ENCODE measurements at places on chromosomes 6 and 20.

GRCh38 chr6:16058201-16058928 is 70.5 kb upstream of the MYLIP start:
- DNase-seq = no peak

- DNase-seq = no peak
Observed at GRCh38 chr6:130927305-130927704, 100.1 kb downstream of the SMLR1 start.

DNA sequence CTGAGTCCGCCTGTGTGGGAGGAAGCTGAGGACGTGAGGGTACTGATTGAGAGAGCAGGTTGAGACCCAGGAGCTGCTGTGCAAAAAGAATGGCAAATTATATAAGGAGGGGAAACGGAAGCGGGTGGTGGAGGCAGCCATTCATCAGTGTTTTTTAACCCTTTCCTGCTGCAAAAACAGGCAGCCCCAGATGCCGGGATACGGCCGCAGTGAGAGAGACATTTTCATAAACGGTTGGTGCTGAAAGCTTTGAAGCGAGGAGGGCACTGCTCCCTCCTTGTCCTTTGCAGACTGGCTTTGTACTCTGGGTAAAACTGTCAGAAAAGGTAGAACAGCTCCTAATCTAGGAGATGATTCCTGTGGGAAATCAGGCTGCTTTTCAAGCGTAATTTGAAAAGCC is 56.4 kb downstream of the TTI1 start:
- DNase-seq = no peak

GRCh38 chr6:97717086-97717485 is 434.1 kb upstream of the MMS22L start:
- DNase-seq = no peak

GRCh38 chr20:49989234-49990065 is 6.7 kb downstream of the SNAI1 start:
- no peak for DNase-seq

GRCh38 chr6:133626096-133626666 is 262.7 kb upstream of the TCF21 start:
- DNase-seq = no peak

DNA sequence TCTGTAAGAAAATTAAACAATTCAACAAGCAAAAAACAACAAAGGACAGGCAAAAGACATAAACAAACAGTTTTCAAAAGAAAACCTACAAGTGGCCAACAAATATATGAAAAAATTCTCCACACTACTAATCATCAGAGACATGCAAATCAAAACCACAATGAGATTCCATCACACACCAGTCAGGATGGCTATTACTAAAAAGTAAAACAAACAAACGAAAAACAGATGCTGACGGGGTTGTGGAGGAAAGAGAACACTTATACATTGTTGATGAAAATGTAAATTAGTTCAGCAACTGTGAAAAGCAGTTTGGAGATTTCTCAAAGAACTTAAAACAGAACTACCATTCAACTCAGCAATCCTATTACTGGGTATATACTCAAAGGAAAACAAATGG is 537.6 kb downstream of the HDGFL1 start:
- DNase-seq = no peak

- DNase-seq = no peak
Observed at GRCh38 chr6:143749891-143750290, 72.1 kb downstream of the PHACTR2 start.

DNA sequence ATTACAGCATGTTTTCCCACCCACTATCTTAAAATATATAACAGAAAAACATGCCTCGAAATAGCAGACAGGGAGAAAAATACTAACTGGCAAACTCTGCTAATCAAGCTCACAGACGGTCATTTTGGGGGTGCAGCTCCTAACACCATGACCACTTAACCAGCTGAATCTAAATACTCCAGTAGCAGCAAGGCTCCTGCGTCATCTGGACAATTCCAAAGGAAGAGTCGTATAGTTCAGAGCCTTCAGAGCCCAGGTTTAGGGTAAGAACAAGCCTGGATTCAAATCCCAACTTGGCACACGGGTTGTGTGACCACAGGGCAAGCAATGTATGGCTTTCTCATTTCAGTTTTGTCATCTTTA is 81.3 kb upstream of the COL21A1 start:
- no peak for DNase-seq

DNA sequence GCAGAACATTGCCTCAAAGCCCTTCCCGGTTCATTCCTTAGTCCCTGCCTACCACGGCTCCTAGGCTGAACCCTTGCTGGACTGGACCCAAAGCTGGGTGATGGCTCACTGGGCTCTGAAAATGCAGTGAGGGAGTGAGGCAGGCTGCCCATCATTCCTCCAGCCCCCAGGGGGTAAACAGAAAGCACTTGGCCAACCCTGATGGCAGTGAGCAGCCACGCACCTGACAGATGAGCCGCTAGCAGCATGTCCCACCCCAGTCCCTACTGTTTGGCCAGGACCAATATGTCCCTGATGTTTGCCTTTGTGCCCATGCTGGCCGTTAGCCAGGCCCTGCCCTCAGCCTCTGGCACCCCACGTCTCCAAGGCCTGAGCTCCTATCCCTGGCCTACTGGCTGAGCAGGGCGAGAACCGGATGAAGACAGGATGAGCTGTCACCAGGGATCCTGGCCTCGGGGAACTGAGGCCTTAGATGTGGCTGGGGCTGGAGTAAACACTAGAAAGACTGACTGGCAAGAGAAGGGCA is 19.4 kb upstream of the BAK1 start:
- DNase-seq = no peak

GRCh38 chr6:68779366-68779765 is 144.3 kb downstream of the ADGRB3 start:
- no peak for DNase-seq

DNA sequence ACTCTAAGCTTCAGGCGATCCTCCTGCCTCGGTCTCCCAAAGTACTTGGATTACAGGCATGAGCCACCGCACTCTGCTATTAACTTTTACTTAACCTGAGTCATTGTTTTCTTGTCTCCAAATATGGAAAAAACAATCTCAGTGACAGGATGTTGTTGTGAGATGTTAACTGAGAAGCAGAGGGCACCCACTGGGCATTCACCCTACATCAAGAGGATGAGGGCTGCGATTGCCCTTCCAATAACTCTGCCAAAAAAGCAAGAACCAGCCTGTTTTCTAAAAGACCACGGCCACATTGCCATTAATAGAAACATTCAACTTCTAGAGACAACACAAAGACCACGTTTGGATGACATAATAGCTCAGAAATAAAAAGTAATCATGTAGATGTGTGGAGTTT is 107.6 kb upstream of the SGK1 start:
- no peak for DNase-seq

DNA sequence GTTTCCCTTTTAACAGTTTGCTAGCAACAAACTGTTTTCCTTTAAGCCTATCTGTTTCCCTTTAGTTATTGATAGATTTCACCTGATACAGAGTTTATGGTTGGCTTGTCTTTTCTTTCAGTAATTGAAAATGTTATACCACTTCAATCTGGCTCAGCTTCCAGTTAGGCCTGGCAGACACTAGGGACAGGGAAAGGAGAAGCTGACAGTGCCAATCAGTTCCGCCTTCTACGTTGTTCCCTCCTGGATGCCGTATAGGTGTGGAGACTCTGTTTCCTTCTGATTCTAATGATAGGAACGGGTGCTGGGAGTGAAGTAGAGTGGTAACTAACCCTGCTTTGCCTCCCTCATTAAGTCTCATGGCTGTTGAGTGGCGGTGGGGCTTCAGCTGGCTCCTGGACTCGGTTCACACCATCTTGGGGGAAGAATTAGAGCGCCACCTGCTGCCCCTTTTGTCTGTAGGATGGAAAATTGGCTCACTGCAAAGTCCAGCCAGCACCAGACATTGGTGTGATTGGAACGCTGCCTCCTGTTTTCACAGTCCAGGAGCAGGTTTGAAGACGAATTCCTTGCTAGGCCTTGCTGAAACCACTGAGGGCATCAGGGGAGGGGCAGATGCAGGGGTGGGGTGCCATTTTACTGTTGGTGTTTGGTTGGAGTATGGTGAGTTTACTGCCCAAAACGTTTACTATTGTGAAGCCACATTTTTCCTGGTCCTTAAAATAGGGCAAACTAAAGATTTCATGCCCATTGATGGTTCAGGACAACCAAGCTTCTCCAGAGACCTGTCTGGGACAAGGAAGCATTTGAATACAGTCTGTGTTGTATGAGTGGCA is 1729.5 kb downstream of the GRIK2 start:
- no peak for DNase-seq

DNA sequence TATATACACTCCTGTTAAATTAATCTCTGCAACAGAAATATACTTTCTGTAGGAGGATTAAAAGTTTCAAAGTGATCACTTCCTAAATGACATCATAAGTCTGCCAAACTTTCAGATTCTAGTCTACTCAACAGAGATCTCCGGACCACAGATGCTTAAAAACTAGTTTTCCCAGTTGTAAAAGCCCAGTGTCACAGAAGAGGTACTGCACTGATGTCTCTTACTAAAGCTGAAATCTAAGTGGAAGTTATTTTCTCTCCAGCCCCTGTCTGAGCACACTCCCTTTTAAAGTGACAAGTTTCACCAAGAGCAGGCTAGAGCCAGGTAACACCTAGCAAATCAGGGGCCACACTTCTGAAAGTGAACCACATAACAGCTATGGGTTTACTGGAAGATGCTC is 71.6 kb upstream of the DST start:
- DNase-seq = no peak

GRCh38 chr6:163324688-163325389 is 89.7 kb upstream of the QKI start:
- no peak for DNase-seq

DNA sequence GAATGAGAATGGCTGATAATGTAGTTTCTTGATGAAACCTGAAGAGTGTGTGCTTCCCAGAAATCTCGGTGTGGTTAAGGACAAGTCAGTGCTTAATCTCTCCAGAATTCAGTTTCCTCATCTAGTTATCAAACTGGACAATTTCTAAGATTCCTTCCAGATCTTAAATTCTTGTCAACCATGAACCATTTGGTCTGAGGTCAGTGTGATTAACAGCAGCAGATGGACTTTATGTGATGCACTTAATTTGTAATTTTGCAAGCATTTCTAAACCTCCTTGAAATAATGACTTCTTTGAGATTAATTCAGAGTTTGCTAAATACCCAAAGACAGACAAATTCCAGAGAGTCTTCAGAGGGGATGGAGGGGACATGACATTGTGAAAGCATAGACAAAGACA is 160.3 kb downstream of the KIF16B start:
- DNase-seq = no peak

- DNase-seq = no peak
Observed at GRCh38 chr6:130848945-130849344, 21.7 kb downstream of the SMLR1 start.

DNA sequence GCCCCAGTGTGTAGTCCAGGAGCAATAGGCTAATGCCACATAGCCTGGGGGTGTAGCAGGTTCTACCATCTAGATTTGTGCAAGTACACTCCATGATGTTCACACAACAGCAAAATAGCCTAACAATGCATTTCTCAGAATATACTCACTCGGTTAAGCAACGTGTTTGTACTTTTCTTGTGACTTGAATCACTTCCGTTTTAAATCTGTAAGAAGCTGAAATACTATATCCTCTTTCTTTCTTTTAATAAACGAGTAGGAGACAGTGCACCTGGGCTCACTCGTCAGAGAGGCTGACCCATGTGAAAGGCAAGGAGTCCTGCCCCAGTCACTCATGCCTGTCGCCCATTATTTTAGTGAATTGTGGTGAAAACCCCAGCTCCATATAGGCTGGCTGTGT is 201.6 kb downstream of the FOXA2 start:
- no peak for DNase-seq

GRCh38 chr20:38290829-38291814 is 12.8 kb upstream of the BPI start:
- no peak for DNase-seq

- no peak for DNase-seq
Observed at GRCh38 chr20:51563486-51564332, 21.2 kb upstream of the NFATC2 start.

DNA sequence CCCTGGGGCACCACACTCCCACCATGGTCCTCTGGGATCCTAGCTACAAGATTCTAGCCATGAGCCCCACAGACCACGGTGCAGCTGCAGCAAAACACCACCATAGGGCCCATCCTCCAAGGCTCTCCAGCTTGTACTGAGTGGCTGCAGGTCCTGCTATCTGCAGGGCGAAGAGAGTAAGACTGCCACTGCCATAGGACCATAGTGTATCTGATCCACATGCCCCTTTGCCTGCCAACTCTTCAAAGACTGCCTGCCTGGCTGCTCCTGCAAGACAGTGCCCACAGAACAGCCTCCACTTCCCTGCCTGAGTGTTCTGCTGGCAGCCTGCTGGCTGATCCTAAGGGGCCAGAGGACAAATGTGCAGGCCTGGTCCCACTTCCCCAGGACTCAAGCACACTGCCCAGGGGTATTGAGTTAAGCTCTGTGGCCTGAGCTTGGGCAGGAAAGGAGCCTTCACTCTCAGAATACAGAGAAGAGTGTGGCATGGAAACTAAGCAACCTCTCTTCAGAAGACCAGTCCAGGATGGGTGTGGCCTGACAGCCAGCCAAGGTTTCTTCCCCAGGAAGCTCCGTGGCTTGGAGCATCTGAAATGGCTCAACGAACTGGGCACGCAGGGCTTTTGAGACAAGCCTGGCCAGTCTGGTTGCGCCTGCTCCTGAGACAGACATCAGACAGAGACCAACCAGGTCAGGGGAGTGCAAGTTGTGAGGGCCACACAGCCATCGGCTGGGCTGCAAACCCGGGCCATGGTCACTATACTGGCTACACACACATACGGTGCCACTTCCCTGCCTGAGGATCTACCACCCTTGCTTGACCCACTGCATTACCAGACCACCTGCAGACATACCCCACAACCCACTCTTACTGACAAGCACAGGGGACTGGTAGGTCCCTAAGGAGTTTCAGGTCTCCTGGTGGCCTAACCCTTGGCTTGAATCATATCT is 54.5 kb downstream of the RNGTT start:
- DNase-seq = no peak

DNA sequence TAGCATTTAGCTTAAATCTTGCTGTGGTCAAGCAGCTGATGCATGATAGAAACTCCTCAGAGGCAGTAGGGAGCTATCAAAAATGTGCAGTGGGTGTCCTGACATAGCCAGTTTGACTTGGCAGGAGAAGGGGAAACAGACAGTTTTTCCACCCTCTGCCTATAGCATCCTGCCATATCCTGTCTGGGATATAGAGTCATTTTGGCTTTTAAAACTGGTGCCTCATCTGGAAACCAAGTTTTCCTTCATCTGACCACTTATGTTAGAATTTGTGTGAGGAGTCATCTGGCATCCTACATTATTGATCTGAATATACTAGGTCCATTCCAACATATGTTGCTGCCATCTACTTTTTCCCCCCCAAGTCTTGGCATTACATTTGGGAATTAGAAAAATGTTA is 284.1 kb downstream of the CD109 start:
- no peak for DNase-seq

Data from effector CD8-positive, alpha-beta T cell (primary cell).